ENCODE measurements at places on chromosomes 11 and 22. TPM values are rescaled to one million over a fixed set of nuclear protein-coding genes. Genes with fewer than 3 reads are reported as not detected.

The OR10D3 gene
- total RNA-seq = not detected

The OR52E8 gene
- not detected for total RNA-seq

The C22orf31 gene
- total RNA-seq = not detected

The DEUP1 gene
- not detected for total RNA-seq

The ETS1 gene
- 65.3 TPM for total RNA-seq

The OR8K3 gene
- total RNA-seq = not detected

The PGA4 gene
- total RNA-seq = not detected

The OR51A4 gene
- total RNA-seq = not detected

The MYO7A gene
- total RNA-seq = 5.9 TPM

The MIAT gene
- total RNA-seq = 8.2 TPM

GRCh38 chr11:94849839-94850238 lies 81.7 kb downstream of the AMOTL1 start:
- H3K4me3 ChIP-seq = no peak overlapping the region
- H3K27me3 ChIP-seq = no peaks in the 10 kb centered on the region
- no peak for DNase-seq

DNA sequence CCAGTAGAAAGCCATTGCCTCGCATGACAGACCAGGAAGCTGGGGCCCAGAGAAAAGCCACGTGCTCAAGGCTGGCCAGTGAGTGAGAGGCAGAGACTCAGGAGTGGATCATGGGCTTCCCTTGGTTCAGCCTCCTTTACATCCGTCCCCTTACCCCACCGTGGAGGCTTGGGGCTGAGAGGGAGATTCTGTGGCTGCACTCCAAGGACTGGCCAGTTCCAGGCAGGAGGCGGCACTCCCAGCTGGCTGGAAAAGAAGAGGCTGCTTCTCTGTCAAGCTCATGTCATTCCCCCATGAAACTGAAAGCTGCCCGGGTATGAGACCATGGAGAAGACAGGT lies 6.6 kb upstream of the ASCL2 start:
- H3K4me3 ChIP-seq = no peak overlapping the region
- no peak for DNase-seq
- no peaks in the 10 kb centered on the region for H3K27me3 ChIP-seq
- no peaks in the 10 kb centered on the region for H3K4me1 ChIP-seq
- no peaks in the 10 kb centered on the region for H3K36me3 ChIP-seq
- H3K27ac ChIP-seq = no peak overlapping the region

- H3K4me3 ChIP-seq = no peak overlapping the region
- H3K4me1 ChIP-seq = no peaks in the 10 kb centered on the region
- no peak overlapping the region for H3K27ac ChIP-seq
These were observed 51.8 kb upstream of the TTC12 start for GRCh38 chr11:113262594-113262993.

GRCh38 chr11:30295178-30295885 lies 27.6 kb upstream of the ARL14EP start:
- no peaks in the 10 kb centered on the region for H3K4me1 ChIP-seq
- H3K4me3 ChIP-seq = no peak overlapping the region
- H3K27ac ChIP-seq = no peak overlapping the region
- no peaks in the 10 kb centered on the region for H3K36me3 ChIP-seq

- no peaks in the 10 kb centered on the region for H3K4me1 ChIP-seq
- H3K4me3 ChIP-seq = no peak overlapping the region
- no peak overlapping the region for H3K27ac ChIP-seq
- no peak for DNase-seq
- no peaks in the 10 kb centered on the region for H3K36me3 ChIP-seq
These were observed 111.3 kb downstream of the PLEKHA7 start for GRCh38 chr11:16902781-16903378.

DNA sequence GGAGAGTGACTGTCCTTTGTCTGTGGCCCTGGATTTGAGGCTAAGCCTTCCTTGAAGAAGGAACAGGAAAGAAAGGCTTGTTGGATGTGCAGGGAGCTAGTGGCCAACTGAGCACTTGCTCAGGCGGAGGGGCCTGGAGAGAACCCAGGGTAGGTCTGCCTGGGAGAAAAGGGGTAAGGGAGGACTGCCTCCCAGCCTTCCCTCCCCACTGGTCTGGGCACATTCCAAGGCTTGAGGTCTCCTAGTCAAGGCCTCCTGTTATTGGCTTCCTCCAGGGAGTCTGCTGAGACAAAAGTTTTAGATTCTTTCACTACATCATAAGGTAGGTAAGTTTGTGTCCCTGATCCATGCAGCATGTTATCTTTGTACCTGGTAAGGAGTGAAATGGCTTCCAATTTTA lies 15.2 kb downstream of the KCNQ1OT1 start:
- DNase-seq = no peak
- H3K4me1 ChIP-seq = peaks cover 18% of the 10 kb centered on the region
- no peaks in the 10 kb centered on the region for H3K36me3 ChIP-seq
- H3K27me3 ChIP-seq = no peaks in the 10 kb centered on the region
- no peak overlapping the region for H3K27ac ChIP-seq

GRCh38 chr22:20319041-20319744 lies 667 bp downstream of the DGCR6L start:
- no peaks in the 10 kb centered on the region for H3K27me3 ChIP-seq
- H3K36me3 ChIP-seq = peaks cover 8% of the 10 kb centered on the region
- H3K27ac ChIP-seq = peak overlapping the region; percentile 86
- peak overlapping the region; percentile 90 for H3K4me3 ChIP-seq
- H3K4me1 ChIP-seq = peaks cover 25% of the 10 kb centered on the region
- DNase-seq = no peak

DNA sequence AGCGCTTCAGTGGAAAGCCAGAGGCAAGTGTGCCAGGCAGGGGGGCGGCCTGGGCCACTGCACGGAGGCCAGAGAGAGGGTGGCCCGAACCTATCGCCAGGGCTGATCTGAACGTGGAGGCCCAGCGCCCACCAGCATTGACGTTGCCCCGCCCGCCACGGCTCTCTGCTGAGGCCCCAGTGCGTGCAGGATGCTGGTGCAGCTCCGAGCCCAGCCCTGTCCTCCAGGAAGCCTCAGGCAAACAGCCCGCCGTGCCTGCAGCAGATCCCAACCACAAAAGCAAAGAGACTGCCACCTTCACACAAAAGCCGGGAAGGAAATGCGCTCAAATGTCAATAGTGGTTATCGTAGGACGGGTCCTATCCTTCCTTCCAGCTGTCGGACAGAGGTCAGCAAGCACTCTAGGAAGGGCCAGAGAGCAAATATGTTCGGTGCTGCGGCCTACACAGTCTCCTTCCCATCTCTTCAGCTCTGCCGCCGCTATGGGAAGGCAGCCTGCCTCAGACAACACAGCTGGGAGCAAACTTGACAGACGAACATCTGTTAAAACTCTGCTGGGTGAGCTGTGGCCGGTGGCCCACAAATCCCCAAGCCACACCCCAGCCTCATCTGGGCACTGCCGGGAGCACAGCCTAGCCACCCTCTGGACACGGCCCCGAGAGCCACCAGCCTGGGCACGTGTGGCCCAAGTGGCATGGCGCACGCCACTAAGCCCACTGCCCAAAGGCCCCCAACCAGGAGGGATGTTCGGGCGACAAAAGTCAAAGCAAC lies 146.2 kb downstream of the CRYBB2 start:
- H3K36me3 ChIP-seq = no peaks in the 10 kb centered on the region
- H3K27ac ChIP-seq = no peak overlapping the region
- no peak overlapping the region for H3K4me3 ChIP-seq
- DNase-seq = no peak
- peaks cover 50% of the 10 kb centered on the region for H3K4me1 ChIP-seq
- no peaks in the 10 kb centered on the region for H3K27me3 ChIP-seq

GRCh38 chr11:16526947-16527346 lies 170.6 kb upstream of the SOX6 start:
- H3K27ac ChIP-seq = no peak overlapping the region
- H3K27me3 ChIP-seq = no peaks in the 10 kb centered on the region
- DNase-seq = no peak
- H3K36me3 ChIP-seq = no peaks in the 10 kb centered on the region

GRCh38 chr11:68371171-68372041 lies 59.0 kb downstream of the LRP5 start:
- H3K4me1 ChIP-seq = peaks cover 44% of the 10 kb centered on the region
- H3K36me3 ChIP-seq = peaks cover 9% of the 10 kb centered on the region
- peak overlapping the region; percentile 7 for H3K27ac ChIP-seq
- no peak for DNase-seq

DNA sequence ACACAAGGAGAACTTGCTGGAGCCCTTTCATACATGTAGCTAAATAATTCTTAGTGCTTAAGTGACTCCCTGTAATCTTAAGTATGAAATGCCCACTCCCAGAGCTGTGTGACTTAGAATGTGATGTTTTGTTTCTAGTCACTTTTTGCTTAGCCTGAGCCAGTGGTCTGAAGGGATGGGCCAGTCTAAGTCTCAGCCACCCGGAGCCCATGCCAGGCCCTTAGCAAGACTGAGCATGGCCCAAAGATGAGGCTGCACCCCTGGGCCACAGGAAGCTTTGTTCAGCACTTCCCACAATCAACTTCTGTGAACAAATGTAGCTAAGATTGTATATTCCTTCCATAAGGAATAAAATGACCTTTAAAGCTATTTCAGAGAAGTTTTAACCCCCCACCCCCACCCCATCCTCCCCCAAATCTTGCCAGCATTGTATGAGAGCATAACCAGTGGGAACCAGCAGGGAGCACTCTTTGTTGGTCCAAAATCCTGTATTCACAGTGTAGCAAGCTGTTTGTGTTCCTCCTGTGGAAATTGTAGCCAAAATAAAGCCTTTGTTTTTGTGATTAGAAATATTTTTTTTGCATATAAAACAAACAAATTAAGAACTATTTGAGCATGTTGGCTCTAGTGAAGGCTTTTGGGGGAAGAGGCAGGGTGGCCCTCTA lies 73.8 kb upstream of the GAL start:
- no peak overlapping the region for H3K27ac ChIP-seq
- no peaks in the 10 kb centered on the region for H3K27me3 ChIP-seq
- H3K36me3 ChIP-seq = peaks cover 84% of the 10 kb centered on the region
- no peak overlapping the region for H3K4me3 ChIP-seq

GRCh38 chr11:1089738-1090599 lies 15.3 kb downstream of the MUC2 start:
- no peaks in the 10 kb centered on the region for H3K4me1 ChIP-seq
- DNase-seq = no peak
- H3K36me3 ChIP-seq = no peaks in the 10 kb centered on the region
- no peaks in the 10 kb centered on the region for H3K27me3 ChIP-seq

DNA sequence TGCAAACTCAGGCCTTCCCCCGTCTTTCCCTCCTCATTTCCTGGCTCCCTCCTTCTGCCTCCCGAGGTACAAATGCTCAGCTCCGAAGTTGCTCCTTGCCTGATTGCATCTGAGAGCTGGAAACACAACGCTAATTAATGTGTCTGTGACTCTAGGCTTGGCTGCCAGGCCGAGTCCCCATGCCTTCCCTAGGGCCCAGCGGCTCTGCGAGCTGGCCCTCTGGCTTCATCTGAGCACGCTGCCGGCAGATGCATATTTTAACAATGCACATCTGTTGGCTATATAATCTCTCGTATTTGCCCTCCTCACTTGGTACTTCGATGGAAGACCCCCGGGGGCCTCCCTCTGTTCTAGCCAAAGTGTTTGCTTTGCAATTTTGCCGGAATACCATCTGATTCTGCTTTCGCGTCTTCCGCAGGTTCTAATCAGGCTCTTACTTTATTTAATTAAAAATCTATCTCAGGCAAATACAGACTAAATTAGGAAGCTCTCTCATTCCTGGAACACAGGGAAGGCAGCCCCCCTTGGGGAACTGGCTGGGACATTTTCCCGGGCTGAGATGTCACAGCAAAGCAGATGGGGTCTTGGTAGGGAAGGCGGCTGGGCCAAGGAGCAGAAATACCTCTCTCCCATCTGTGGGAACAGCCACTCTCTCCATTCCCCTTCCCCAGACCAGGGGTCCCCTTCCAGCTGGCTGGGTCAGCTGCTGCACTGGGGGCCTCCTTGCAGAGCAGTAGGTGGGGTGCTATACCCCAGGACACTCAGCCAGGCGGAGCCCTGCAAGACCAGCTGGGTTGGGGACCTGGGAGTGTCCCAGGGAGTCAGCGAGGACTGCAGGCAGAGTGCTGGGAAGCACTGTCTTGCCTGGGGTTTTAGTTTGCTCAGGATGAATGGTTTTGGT lies 162.8 kb downstream of the ST3GAL4 start:
- H3K36me3 ChIP-seq = no peaks in the 10 kb centered on the region
- no peaks in the 10 kb centered on the region for H3K4me1 ChIP-seq
- H3K27ac ChIP-seq = no peak overlapping the region
- no peak overlapping the region for H3K4me3 ChIP-seq

DNA sequence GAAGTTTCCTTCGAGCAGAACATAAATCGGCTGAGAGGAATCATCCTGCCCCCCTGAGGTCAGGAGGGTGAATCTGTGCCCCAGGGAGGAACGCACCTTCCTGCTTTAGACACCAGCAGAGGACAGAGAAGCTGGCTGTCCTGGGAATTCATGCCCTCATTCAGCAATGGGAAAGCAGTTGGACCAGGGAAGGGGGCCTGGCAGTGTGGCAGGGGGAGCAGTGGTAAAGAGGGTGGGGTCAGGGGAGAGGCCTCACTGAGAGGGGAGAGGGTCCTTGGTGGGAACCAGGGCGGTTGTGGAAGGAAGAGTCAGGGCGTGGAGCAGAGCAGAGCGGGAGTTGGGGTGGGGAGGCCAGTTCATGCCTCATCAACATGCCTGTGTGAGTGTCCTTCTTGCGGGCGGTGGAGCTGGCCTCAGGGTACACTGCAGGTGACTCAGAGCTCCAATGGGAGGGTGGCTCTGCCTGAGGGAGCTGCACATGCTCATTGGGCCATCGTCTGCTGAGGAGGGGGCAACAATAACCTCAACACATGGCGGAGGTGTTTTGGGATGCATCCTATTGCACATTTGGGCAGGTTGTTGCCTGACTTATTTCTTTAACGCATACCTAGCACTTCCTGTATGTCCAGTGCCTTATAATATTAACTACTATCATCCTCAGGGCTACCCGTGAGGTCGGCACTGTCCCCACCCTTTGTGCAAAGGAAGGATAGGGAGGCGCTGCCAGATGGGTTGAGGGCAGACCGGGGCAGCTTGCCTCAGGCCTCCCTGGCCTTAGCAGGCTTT lies 23.2 kb downstream of the MED15 start:
- peaks cover 45% of the 10 kb centered on the region for H3K4me1 ChIP-seq
- no peak for DNase-seq
- H3K36me3 ChIP-seq = peaks cover 29% of the 10 kb centered on the region
- H3K27me3 ChIP-seq = no peaks in the 10 kb centered on the region
- H3K4me3 ChIP-seq = no peak overlapping the region

DNA sequence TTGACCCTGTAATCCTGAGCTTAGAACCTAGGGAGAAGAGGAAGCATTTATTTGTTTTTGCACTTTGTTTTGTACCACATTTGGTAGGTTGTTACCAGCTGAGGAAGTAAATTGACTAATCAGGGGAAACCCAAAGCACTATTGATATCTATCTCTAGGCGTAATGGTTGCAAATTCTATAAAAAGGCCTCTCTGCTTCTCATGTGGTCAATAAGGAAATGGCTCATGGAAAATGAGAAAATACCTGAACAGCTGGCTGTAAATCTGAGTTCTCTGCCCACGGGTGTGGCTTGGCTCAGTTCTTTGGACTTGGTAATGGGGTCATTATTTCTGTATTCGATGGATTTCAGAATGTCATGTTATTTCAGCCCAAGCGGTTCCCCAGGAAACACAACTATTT lies 42.4 kb downstream of the BARX2 start:
- no peak for DNase-seq
- no peaks in the 10 kb centered on the region for H3K27me3 ChIP-seq
- H3K36me3 ChIP-seq = no peaks in the 10 kb centered on the region
- no peak overlapping the region for H3K4me3 ChIP-seq
- no peak overlapping the region for H3K27ac ChIP-seq
